ENCODE measurements at places on chromosomes 4 and X.

DNA sequence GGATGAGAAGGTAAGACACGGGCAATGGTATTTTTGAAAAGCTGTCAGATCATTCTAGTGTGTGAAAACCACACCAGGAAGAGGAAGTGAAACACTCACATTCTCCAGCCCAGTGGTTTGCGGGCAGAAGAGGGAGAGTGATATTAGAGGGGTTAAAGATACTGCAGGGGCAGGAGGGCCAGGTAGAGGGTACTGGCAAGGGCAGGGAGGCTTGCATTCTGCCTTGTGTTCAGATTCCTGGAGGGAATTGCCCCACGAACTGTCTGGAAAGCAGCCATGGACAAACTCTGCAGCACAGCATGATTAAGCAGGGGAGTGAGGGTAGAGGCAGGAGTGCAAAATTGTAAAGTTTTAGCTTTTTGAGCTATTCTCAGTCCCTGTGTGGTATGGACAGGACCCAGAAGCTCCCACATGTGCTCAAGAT is 30.9 kb downstream of the NIPAL1 start:
- DNase-seq: no peak
- no peaks in the 10 kb centered on the region for H3K27me3 ChIP-seq
- H3K27ac ChIP-seq: no peak overlapping the region

DNA sequence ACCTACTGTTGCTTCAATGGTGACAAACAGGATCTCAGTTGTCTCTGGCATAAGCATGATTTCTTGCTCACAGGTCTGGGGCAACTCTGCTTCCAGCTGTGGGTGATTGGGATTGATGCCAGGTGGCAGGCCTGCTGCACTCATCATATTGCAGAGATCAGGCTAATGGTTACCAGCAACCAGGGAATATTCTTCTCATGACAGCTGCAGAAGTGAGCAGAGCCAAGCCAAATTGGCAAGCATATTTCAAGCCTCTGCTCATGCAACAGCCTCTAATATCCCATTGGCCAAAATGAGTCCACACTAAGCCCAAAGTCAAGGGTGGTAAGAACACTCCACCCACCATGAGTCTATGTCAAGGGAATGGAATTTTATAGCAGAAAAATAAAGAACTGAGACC is 26.7 kb upstream of the TBC1D19 start:
- no peaks in the 10 kb centered on the region for H3K36me3 ChIP-seq
- no peaks in the 10 kb centered on the region for H3K4me1 ChIP-seq
- no peak overlapping the region for H3K27ac ChIP-seq
- H3K27me3 ChIP-seq: no peaks in the 10 kb centered on the region
- no peak overlapping the region for H3K4me3 ChIP-seq

GRCh38 chr4:38320343-38320695 is 343.7 kb upstream of the KLF3 start:
- H3K36me3 ChIP-seq: no peaks in the 10 kb centered on the region
- no peak for DNase-seq
- H3K27ac ChIP-seq: peak overlapping the region; percentile 71
- no peak overlapping the region for H3K4me3 ChIP-seq
- H3K27me3 ChIP-seq: no peaks in the 10 kb centered on the region

DNA sequence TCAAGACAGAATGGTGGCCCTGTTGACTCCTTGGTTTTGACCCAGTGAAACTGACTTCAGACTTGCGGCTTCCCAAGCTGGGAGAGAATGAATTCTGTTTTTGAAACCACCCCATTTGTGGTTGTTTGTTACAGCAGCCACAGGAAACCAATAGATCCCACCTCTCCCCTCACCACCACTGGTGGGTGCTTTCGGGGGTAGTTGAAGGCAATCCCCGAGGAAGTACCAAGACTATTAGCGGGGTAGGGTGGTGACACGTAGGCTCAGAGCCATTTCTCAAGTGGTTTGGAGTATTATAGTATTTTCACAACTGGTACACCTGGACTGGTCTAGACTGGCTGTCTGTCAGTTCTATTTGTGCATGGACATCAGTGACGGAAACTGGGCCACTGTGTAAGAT is 189.1 kb upstream of the RBPJ start:
- no peaks in the 10 kb centered on the region for H3K4me1 ChIP-seq
- no peak overlapping the region for H3K27ac ChIP-seq
- no peak overlapping the region for H3K4me3 ChIP-seq
- no peaks in the 10 kb centered on the region for H3K27me3 ChIP-seq
- H3K36me3 ChIP-seq: no peaks in the 10 kb centered on the region

- H3K27ac ChIP-seq: no peak overlapping the region
- H3K4me3 ChIP-seq: no peak overlapping the region
- no peaks in the 10 kb centered on the region for H3K27me3 ChIP-seq
These were observed 65.2 kb upstream of the MTM1 start for GRCh38 chrX:150502979-150503897.

GRCh38 chrX:63258144-63258543 is 93.0 kb downstream of the SPIN4 start:
- no peak overlapping the region for H3K27ac ChIP-seq
- no peaks in the 10 kb centered on the region for H3K27me3 ChIP-seq
- no peak overlapping the region for H3K4me3 ChIP-seq
- DNase-seq: no peak
- no peaks in the 10 kb centered on the region for H3K36me3 ChIP-seq

GRCh38 chr4:187598196-187598595 is 397.4 kb upstream of the ZFP42 start:
- H3K4me1 ChIP-seq: no peaks in the 10 kb centered on the region
- H3K27me3 ChIP-seq: no peaks in the 10 kb centered on the region
- H3K27ac ChIP-seq: no peak overlapping the region

- no peaks in the 10 kb centered on the region for H3K4me1 ChIP-seq
- H3K4me3 ChIP-seq: no peak overlapping the region
- DNase-seq: no peak
These were observed 30.0 kb upstream of the SLC9A7 start for GRCh38 chrX:46788902-46789301.

GRCh38 chr4:79833857-79834256 is 239.2 kb downstream of the ANTXR2 start:
- no peaks in the 10 kb centered on the region for H3K36me3 ChIP-seq
- H3K27ac ChIP-seq: no peak overlapping the region
- no peak overlapping the region for H3K4me3 ChIP-seq
- H3K27me3 ChIP-seq: no peaks in the 10 kb centered on the region
- DNase-seq: no peak
- H3K4me1 ChIP-seq: no peaks in the 10 kb centered on the region

GRCh38 chr4:52555356-52555716 is 103.8 kb downstream of the USP46 start:
- H3K4me3 ChIP-seq: no peak overlapping the region
- H3K36me3 ChIP-seq: no peaks in the 10 kb centered on the region
- no peak for DNase-seq
- H3K4me1 ChIP-seq: no peaks in the 10 kb centered on the region
- no peak overlapping the region for H3K27ac ChIP-seq

DNA sequence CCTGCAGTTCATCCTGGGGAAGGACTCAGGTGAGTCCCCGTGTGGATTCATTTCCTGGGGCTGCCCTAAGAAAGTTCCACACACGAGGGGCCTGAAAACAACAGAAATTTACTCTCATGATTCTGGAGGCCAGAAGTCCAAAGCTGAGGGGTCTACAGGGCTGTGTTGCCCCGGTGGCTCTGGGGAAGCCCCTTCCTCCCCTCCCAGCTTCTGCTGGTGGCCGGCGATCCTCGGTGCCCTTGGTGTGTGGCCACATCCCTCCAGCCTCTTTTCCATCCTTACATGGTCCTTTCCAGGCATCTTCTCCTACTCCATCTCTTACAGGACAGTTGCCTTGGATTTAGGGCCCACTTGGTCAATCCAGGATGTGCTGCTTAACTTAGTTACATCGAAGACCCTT is 15.1 kb downstream of the SH3BP2 start:
- no peak for DNase-seq
- no peaks in the 10 kb centered on the region for H3K27me3 ChIP-seq
- H3K27ac ChIP-seq: no peak overlapping the region
- H3K4me1 ChIP-seq: peaks cover 76% of the 10 kb centered on the region
- H3K4me3 ChIP-seq: no peak overlapping the region

- H3K36me3 ChIP-seq: no peaks in the 10 kb centered on the region
- H3K27ac ChIP-seq: no peak overlapping the region
- no peaks in the 10 kb centered on the region for H3K27me3 ChIP-seq
- H3K4me3 ChIP-seq: peak overlapping the region; percentile 14
- no peaks in the 10 kb centered on the region for H3K4me1 ChIP-seq
These were observed 345.1 kb upstream of the TACR3 start for GRCh38 chr4:104064646-104065577.

DNA sequence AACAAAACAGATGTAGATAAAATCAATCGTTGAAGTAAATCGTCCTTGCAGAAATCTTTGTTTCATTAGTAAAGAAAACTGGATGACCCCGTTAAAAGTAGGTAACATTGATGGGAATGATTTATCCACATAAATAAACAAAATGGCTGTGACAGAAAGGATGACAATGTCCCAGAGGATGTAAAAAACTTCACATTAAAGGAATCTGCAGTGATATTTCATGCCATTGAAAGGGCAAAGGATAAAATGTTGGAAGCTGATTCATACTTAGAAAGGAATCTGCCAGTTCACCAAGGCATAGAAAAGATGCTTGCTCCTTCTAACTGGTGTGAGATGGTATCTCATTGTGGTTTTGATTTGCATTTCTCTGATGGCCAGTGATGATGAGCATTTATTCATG is 24.2 kb upstream of the EPGN start:
- H3K4me3 ChIP-seq: no peak overlapping the region
- no peaks in the 10 kb centered on the region for H3K27me3 ChIP-seq
- no peaks in the 10 kb centered on the region for H3K36me3 ChIP-seq
- H3K27ac ChIP-seq: no peak overlapping the region
- no peaks in the 10 kb centered on the region for H3K4me1 ChIP-seq

DNA sequence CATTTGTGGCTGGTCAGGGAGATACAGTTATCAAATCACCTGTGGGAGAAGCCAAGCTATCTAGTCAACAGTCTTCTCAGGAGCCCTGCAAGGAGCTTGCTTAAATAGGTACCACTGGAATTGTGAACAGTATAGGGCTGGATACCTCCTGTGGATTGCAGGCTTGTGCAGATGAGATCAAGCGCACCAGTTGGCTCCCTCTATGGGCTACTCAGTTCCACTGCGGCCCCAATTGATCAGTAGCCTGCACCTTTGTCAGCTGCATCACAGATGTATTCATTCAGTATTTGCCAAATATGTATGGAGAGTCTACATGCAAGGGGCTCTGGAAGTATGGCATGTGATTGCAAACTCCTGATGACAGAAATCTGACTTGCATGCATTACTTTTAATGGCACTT is 28.6 kb downstream of the TEX13A start:
- H3K4me1 ChIP-seq: no peaks in the 10 kb centered on the region
- H3K36me3 ChIP-seq: no peaks in the 10 kb centered on the region
- peaks cover 2% of the 10 kb centered on the region for H3K27me3 ChIP-seq
- H3K4me3 ChIP-seq: no peak overlapping the region
- H3K27ac ChIP-seq: no peak overlapping the region
